CD4-positive, CD25-positive, alpha-beta regulatory T cell (primary cell): ENCODE measurements at places on chromosomes 13 and 19. TPM values are rescaled to one million over a fixed set of nuclear protein-coding genes. Genes with fewer than 3 reads are reported as not detected.

DNA sequence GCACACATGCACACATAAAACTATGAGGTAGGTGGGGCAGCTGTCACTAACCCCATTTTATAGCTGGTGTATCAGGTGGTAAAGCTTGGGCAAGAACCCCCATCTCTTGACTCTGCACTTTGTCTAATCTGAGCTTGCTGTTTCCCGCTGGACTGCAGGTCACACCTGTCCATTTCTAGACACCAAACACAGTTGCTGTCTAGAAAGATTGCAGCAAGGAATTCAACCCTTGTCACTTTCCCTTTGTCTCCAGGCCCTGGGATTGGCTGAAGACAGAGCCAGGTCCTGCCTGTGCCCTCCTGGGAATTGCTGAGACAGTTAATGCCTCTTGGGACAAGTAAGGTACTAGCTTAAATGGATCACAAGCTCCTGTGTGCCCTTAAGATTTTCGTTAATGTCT, 83.8 kb downstream of the RNASEH2B start:
- DNase-seq, result no peak

DNA sequence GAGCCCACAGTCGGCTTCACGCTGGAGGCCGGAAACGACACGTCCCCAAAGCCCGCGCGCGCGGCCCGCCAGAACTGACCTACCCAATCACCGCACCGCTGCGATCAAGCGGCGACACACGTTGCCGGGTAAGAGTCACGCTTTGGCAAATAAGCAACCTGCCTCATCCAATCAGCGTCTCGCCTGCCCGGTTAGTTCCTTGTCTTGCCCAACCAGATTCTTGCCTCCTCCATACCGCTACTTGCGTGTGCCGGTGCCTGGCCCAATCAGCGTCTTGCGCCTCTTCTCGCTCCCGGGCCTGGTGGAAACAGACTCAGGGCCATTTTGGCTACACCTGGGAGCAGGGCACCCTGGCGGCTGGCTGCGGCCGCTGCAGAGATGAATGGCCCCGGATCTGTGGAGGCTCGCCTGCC, 11.6 kb upstream of the ZNF544 start:
- DNase-seq, result no peak

CD79A gene
- 4.9 TPM for total RNA-seq

ZNF180 gene
- total RNA-seq, result 5.8 TPM

FCHO1 gene
- 71.9 TPM for total RNA-seq

DNA sequence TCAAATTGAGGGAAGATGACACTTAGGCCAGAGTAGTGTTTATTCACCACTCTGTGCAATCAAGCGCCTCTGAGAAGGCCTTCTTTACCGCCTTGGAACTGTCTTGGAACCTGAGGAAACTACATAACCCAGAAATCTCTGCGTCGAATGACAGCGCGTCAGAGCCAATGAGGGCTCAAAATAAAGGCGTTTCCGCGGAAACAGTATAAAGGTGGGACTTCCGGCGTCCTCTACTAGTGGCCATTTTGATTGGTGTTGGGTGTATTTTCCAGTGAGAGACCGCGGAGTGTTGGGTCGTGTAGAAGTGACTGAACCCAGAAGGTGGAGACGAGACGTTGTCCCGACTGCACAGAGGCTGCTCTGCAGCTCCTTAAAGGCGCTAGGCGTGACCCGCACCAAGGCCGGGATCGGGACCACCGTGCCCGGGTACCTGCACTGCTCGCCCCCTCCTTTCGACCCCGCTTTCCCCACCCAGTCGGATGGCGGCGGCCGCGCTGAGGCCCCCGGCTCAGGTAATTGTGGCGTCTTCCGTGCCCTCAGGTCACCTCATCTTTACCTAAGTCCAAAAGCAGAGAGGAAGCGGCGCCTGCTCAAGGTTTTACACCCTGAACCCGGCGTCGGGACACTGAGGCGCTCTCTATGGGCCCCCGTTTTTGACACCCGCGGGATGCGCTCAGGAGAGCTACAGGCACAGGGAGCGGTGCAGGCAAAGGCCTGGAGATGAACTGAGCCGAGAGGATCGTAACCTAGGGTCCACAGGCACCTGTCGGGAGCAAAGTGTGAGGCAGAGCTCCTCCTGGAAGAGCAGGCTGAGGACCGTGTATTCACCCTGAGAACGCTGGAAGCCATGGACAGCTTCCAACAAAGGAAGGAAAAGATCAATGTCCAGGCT, at the start of gene ZNF776:
ZNF776 (plus strand) TSS at position 236 of the 892 bp plus-strand sequence; CDS start at position 480, 244 bp downstream.
- DNase-seq, result peak; percentile 96

GRCh38 chr13:44151474-44151873, 222.2 kb upstream of the SERP2 start:
- no peak for DNase-seq

GRCh38 chr19:1028062-1028926, 1.9 kb downstream of the CNN2 start:
- peak; percentile 92 for DNase-seq

DNA sequence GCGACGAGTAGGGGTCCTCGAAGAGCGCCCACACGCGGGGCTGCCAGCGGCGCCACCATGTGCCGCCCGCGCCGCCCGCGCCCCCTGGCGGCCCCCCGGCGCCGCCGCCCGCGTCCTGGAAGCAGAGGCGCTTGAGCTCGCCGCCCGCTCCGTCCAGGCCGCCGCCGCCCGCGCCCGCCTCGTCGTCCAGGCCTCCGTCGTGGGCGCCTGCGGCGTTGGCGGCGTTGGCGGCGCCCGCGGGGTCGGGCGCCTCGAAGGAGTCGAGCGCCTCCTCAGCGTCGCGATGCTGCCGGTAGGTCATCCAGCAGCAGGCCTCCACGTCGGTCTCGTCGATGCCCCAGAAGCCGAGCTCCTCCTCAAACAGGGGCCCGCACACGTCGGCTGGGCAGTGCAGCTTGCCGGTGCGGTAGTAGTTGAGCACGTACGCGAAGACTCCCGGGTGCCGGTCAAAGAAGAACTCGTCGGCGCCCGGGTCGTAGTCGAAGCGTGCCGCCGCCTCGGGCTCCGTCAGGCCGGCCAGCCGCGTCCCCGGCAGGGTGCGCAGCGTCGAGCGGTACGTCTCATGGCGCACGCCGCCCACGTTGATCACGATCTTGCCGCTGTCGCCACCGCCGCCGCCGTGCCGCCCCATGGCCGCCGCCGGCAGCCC, 829 bp downstream of the KCNC3 start:
- no peak for DNase-seq

FAM124A gene
- total RNA-seq, result not detected
